NCI-H82 (cell line): ENCODE measurements at places on chromosomes 7 and 10.

DNA sequence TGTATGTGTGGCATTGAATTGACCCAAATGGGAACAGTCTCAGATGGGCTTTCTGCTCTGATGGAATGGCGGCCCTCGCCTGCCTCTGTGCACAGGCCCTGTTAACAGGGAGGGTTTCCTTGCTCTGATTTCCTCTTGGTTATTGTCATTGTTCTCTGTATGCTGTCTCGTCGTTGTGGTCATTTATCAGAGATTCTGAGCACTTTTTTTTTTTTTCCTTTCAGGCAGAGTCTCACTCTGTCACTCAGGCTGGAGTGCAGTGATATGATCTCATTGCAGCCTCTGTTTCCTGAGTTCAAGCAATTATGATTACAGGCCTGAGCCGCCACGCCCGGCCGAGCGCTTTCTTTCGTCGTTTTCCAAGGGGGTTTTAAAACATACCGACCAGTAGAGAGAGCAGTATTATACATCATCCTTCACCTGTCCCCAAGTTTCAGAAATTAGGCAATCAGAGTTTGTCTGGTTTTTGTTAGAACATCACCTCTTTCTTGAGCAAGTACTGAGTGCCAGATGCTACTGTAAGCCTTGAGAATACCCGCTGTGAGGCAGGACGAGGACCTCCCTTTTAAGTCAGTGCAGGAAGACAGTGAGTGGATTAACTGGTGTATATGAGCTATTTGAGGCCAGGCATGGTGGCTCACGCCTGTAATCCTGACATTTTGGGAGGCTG lies 6.5 kb downstream of the CHST12 start:
- DNase-seq = peak; percentile 18

GRCh38 chr7:106287786-106288185 lies 3.0 kb upstream of the NAMPT start:
- DNase-seq = no peak

DNA sequence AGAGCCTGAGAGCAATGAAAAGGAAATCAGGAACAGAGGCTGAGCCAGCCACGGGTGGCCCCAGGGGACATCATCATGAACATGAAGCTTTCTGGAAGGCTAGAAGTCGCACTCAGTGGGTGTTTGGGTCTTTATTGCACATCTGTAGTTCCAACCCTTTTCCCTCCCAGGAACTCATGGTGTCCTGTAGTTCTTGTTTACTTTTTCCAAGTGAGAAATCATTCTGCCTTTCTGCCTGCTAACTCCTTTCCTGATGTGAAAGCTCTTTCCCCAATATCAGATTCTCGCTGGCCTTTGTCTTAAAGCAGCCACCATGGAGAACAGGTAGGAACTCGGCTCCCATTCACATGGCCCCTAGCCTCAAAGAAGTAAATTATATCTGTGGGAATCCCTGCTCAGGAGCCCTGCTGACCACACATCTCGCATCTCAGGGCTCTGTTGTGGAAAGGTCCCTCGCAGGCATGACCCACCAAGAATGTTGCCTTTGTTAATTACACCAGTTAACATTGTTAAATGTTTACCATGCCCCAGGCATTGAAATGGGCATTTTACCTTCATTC lies 542.7 kb downstream of the TNS3 start:
- DNase-seq = no peak

GRCh38 chr10:78772986-78773530 lies 295.7 kb upstream of the ZMIZ1 start:
- no peak for DNase-seq

DNA sequence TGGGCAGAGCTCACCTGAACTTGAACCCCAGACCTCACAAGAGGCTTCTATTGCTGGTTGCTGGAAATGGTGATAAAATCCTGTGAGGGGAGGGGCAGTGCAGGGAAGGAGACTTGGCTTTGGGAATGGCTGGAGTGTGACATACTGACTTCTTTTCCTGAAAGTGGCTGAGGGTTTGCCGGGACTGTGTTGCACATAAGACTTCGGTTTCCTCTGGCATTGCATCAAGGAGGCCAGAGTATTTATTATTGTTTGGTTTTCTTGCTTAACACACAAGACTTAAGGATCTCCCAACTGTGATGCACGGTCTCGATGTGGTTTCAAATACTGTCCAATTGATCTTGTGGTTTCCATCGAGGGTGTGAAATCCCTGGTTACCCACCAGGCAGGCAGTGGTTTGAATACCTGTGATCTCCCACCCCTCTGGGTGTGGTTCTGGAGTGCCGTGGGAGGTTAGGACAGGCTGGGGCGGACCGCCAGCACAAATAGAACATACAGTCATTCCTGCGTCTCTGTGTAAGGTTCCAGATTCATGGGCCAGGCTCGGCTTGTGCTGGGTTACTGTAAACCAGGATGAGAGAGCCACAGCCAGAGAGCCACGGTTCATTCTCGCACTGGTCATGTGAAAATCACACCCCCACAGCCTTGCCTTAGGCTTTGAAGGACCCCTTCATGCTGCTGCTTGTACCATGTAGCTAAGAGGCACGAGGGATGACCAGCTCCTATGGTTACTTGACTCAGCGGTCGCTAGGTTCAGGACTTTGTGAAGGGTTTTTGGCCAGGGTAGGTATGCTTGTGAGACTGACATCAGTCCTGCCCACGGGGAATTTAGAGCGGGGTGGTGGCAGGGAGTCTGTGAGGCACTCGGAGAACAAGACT lies 39.2 kb downstream of the WBP1L start:
- DNase-seq = no peak

- DNase-seq = peak; percentile 29
These were observed 56.2 kb upstream of the ZNF438 start for GRCh38 chr10:31087851-31088250.

- no peak for DNase-seq
These were observed 37.8 kb upstream of the DIP2C start for GRCh38 chr10:727162-727790.

DNA sequence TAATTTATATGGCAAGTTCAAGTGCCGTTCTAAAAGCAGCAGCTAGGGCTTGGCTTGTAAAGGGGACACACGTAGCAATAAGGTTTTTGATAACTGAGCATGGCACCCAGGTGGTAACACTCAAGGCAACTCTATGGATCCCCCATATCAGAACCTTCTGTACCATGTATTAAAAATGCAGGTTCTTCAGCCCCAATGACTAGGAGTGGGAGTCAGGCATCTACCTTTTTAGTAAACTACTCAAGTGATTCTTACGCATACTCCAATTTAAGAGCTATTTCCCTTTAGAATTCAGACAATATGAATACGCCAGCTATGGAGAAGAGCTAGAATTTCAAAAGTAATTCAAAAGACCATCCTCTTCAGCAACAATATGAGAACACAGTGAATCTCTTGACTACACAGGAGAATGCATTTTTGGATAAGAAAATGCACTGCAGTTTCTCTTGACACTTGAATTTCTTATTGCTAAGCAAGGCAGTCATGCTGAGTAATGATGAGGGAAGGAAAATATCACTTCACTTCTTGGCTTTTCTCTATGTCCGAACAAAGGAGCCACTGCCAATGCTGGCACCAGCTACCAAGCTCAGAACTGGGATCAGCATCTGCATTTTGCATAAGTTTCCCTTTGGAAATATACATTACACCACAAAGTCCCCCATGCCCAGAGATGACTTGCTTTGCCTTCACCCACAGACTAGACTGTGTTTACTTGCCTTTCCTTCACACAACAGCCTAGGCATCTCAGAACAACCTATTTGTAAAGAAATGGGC lies 53.5 kb downstream of the ABLIM1 start:
- no peak for DNase-seq
